ENCODE measurements at places on chromosomes 5 and 9.

DNA sequence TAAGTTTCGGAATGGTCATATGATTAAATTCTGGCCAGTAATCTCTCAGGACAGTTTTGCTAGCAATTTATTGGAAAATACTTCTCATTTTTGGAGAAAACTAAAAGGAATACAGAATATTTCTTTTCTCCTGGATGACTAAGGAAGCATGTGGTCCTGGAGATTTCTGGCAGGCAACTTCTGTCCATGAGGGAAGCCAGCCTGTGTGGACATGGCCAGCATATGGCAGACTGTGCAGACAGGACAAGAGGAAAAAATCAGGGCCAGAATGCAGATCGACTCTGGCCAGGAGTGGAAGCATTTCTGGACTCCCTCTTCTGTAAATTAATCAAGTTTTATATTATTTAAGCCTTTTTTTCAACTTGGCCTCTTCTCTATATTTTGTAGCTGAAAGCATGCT is 100.4 kb upstream of the CDH18 start:
- DNase-seq, result no peak

GRCh38 chr5:147826361-147826760 is 5.1 kb downstream of the SPINK1 start:
- no peak for DNase-seq

- DNase-seq, result no peak
These were observed 10.8 kb downstream of the CETN3 start for GRCh38 chr5:90398726-90399125.

GRCh38 chr9:25353783-25354182 is 324.5 kb downstream of the TUSC1 start:
- no peak for DNase-seq

DNA sequence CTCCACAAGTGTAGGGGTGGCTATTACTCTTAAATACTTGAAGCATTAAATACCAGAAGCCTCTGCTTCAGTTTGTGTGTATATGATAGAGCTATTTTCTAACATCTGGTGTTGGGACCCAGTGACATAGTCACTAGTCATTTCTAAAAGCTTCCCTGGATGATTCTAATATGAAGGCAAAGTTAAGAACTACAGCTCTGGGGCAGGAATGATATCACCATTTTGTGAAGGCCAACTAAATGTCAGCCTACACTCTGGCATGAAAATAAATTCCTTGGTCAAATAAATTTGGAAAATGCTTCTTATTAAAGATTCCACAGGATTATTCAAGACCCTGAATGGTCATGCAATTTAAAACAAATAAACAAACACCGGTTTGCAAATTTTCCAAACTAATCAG is 197.7 kb downstream of the PLK2 start:
- no peak for DNase-seq

GRCh38 chr9:93218161-93218560 is 34.2 kb downstream of the WNK2 start:
- DNase-seq, result no peak

GRCh38 chr5:179301376-179301775 is 43.9 kb downstream of the ADAMTS2 start:
- no peak for DNase-seq

GRCh38 chr9:125747053-125747764 is at the start of gene PBX3:
TSS of gene PBX3 (plus strand) at chr9:125747373.
- peak; percentile 7 for DNase-seq

DNA sequence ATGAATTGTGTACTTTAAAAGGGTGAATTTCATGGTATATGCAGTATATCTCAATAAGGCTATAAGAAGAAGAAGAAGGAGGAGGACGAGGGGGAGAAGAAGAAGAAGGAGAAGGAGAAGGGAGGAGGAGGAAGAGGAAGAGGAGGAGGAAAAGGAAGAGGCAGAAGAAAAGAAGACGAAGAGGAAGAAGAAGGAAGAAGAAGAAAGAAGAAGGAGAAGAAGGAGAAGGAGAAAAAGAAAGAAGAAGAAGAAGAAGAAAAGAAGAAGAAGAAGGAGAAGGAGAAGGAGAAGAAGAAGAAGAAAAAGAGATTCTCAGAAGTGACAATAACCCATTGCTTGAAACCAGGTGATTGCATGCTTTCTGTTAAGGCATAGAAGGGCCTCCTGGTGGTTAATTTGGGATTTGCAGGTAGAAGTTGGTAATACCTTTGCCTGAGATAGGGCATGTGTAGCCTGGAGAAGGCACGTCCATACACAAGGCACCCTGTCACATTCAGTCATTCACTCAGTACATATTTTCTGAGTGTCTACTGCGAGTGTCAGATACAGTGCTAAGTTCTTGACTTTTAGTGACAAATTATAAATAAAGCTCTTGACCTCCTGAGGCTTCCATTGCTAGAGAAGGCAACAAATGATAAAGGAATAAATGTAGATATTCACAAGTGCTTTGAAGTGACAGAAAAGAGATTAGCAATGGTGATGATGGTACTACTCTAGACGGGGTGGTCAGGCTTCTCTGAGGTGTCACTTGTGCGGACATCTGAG is 231.3 kb downstream of the NPR3 start:
- no peak for DNase-seq

GRCh38 chr9:5231212-5231611 is at the start of gene INSL4:
TSS of gene INSL4 (plus strand) at chr9:5231419. CDS start at chr9:5231524, 105 bp downstream.
- DNase-seq, result no peak

All from activated gamma-delta T cell treated with anti-CD3 and anti-CD28 coated beads, Interleukin-2, amount 50 U/mL, for 16 hours (primary cell).